Activated CD8-positive, alpha-beta T cell treated with anti-CD3 and anti-CD28 coated beads, Interleukin-2, amount 10 ng/mL, durations not matched to agents 7 days and 5 days (primary cell): ENCODE measurements at places on chromosomes 7 and 10. TPM values are rescaled to one million over a fixed set of nuclear protein-coding genes. Genes with fewer than 3 reads are reported as not detected.
A peak's percentile ranks its signal among the peaks of the same experiment; 100 is the strongest.

DNA sequence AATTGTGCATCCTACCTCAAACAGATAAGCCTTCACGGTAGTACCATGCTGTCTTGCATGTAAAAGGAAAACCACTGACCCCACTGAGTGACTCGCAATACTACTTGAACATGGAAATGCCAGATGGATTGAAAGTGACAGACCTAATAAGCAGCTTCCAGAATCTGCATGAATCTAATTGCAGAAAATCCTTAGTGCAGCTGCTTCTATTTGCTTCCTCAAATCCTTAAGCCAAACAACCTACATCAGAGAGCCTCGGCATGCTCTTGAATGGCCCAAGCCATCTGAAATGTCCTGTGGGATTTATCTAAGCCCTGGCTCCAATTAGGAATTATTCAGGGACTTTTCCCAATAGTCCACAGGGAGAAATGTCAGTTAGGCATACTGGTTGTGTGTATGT is 509.5 kb upstream of the CELF2 start:
- H3K27ac ChIP-seq, result no peak overlapping the region
- no peaks in the 10 kb centered on the region for H3K36me3 ChIP-seq
- DNase-seq, result no peak
- no peaks in the 10 kb centered on the region for H3K4me1 ChIP-seq

- no peak overlapping the region for H3K4me3 ChIP-seq
- H3K36me3 ChIP-seq, result no peaks in the 10 kb centered on the region
- peaks cover 21% of the 10 kb centered on the region for H3K27me3 ChIP-seq
- H3K4me1 ChIP-seq, result peaks cover 3% of the 10 kb centered on the region
- no peak overlapping the region for H3K27ac ChIP-seq
Measured at GRCh38 chr10:131876508-131876907, 24.3 kb upstream of the PPP2R2D start.

Gene NPFFR1
- not detected for total RNA-seq

- H3K4me3 ChIP-seq, result no peak overlapping the region
- DNase-seq, result no peak
- H3K27ac ChIP-seq, result no peak overlapping the region
- peaks cover 8% of the 10 kb centered on the region for H3K27me3 ChIP-seq
- no peaks in the 10 kb centered on the region for H3K4me1 ChIP-seq
Measured at GRCh38 chr7:35792472-35792871, 8.4 kb upstream of the SEPTIN7 start.

Gene CFAP46
- total RNA-seq, result not detected

GRCh38 chr10:9149134-9149533 is 1094.6 kb downstream of the GATA3 start:
- no peak overlapping the region for H3K27ac ChIP-seq
- H3K36me3 ChIP-seq, result no peaks in the 10 kb centered on the region
- H3K4me1 ChIP-seq, result no peaks in the 10 kb centered on the region
- H3K4me3 ChIP-seq, result no peak overlapping the region
- no peaks in the 10 kb centered on the region for H3K27me3 ChIP-seq
- DNase-seq, result no peak

DNA sequence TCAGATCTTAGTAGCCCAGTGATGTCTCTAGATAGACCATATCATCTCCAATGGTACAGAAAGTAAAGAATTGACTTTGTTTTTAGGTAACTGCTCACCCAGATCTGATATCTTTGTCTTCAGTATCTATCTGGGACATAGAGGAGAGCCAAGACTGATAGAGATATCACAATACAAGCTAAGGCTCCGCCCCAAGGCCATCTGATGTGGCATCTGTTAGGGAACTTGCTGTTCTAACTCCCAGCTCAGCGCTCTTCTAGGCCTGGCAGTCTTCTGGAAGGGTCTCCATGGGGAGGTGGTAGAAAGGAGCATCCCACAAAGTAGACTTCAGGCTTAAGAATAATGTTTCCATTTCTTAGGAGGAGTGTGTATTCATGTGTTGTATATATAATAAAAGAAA is 88.4 kb upstream of the SAMD8 start:
- no peaks in the 10 kb centered on the region for H3K27me3 ChIP-seq
- no peak for DNase-seq
- H3K27ac ChIP-seq, result no peak overlapping the region
- H3K36me3 ChIP-seq, result peaks cover 38% of the 10 kb centered on the region
- H3K4me1 ChIP-seq, result peaks cover 27% of the 10 kb centered on the region

DNA sequence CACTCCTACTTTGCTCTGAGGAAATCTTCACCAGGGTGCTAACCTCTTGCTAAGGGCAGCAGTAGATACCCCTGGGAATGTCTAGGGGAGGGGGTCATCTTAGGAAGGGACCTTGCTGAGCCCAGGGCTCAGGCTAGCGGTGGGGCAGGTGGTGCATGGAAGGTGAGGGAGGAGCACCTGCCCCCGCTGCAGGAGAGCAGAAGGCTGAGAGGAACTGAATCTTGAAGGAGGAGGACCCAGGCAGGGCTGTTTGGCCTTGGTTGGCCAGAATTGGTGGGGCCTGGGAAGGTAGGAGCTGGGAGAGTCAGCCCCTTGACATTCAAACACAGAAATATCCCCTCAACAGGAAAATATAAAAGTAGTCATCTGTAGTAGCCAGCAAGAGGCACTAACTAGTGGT is 7.0 kb downstream of the CALHM3 start:
- H3K27me3 ChIP-seq, result no peaks in the 10 kb centered on the region
- H3K4me3 ChIP-seq, result peak overlapping the region; percentile 74

DNA sequence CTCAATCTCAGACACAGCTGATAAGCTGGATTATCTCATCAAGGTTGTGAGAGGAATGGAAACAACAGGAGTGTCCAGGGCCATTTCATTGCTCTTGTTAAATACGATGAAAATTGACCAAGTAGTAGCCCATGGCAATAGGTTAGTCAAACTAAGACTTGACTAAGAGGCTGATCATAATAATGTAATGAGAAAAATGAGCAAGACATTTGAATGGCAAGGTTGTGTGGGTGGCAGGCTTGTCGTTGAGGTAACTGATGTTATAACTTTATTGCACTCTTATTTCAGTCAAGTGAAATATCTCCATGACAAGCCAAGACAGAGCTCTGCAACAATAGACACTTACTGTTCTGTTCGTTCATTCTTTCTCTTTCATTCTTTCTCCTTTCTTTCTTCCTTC is 532.0 kb downstream of the GATA3 start:
- H3K27ac ChIP-seq, result no peak overlapping the region
- no peaks in the 10 kb centered on the region for H3K4me1 ChIP-seq
- H3K4me3 ChIP-seq, result no peak overlapping the region

Gene UBE3C
- 57.9 TPM for total RNA-seq

Gene PTPRN2
- 7.2 TPM for total RNA-seq

GRCh38 chr7:157846271-157846670 is 509.5 kb downstream of the DNAJB6 start:
- H3K4me3 ChIP-seq, result no peak overlapping the region
- no peaks in the 10 kb centered on the region for H3K27me3 ChIP-seq
- DNase-seq, result no peak
- H3K27ac ChIP-seq, result no peak overlapping the region

Gene LRRC61
- 21.0 TPM for total RNA-seq

GRCh38 chr7:135508883-135509588 is 866 bp downstream of the CNOT4 start:
- DNase-seq, result peak; percentile 58
- peaks cover 10% of the 10 kb centered on the region for H3K36me3 ChIP-seq
- H3K4me1 ChIP-seq, result peaks cover 16% of the 10 kb centered on the region

GRCh38 chr10:93921338-93921737 is 27.6 kb downstream of the SLC35G1 start:
- H3K4me3 ChIP-seq, result no peak overlapping the region
- no peaks in the 10 kb centered on the region for H3K27me3 ChIP-seq
- peak; percentile 38 for DNase-seq
- no peak overlapping the region for H3K27ac ChIP-seq
- H3K4me1 ChIP-seq, result no peaks in the 10 kb centered on the region

- DNase-seq, result no peak
- H3K4me3 ChIP-seq, result no peak overlapping the region
- H3K27ac ChIP-seq, result no peak overlapping the region
- peaks cover 9% of the 10 kb centered on the region for H3K27me3 ChIP-seq
- H3K4me1 ChIP-seq, result peaks cover 3% of the 10 kb centered on the region
- no peaks in the 10 kb centered on the region for H3K36me3 ChIP-seq
Measured at GRCh38 chr7:96327429-96327828, 5.5 kb upstream of the SLC25A13 start.

DNA sequence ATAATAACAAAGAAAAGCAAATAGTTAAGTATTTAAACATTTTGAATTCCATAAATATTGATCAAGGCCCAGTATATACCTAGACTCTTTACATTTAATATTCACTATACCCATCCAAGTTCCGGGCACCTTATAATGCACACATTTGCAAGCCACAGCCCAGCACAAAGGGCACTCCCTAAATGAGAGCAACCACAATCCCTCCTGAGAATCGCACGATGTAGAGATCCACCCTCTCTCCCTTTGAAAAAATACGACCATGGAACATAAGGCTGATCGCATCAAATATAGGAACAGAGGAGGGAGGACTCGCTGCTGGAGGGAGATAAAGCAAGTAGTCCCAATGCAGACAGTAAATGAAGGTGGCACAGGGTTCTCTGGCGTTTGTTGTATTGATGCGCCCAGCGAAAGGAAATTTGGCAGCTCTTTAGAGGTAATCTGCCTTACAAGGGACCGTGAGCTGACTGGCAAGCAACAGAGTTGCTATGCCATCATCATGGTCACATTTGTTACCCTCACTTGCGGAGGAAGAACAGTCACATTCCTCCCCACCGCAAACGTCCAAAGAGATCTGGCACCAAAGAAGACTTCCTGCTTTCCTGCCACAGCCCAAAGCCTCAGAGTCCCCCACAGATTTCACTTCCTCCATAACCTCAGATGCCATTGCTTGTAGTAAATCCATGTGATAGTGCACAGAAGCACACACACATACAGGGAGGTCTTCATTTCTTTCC is 16.1 kb upstream of the TAS2R40 start:
- no peak overlapping the region for H3K4me3 ChIP-seq
- peaks cover 17% of the 10 kb centered on the region for H3K4me1 ChIP-seq
- no peaks in the 10 kb centered on the region for H3K36me3 ChIP-seq
- H3K27ac ChIP-seq, result no peak overlapping the region
- H3K27me3 ChIP-seq, result peaks cover 19% of the 10 kb centered on the region

GRCh38 chr10:86678999-86679792 is 10.9 kb downstream of the LDB3 start:
- H3K27ac ChIP-seq, result no peak overlapping the region
- no peaks in the 10 kb centered on the region for H3K4me1 ChIP-seq
- H3K36me3 ChIP-seq, result no peaks in the 10 kb centered on the region
- H3K4me3 ChIP-seq, result no peak overlapping the region
- no peak for DNase-seq

Gene ADRB1
- 0.29 TPM for total RNA-seq

GRCh38 chr7:73342645-73343044 is 14.7 kb downstream of the FKBP6 start:
- H3K4me1 ChIP-seq, result no peaks in the 10 kb centered on the region
- DNase-seq, result no peak
- no peak overlapping the region for H3K27ac ChIP-seq
- H3K27me3 ChIP-seq, result peaks cover 2% of the 10 kb centered on the region
- H3K4me3 ChIP-seq, result no peak overlapping the region

Gene FERD3L
- total RNA-seq, result not detected
